Stimulated activated naive CD8-positive, alpha-beta T cell treated with anti-CD3 and anti-CD28 coated beads, Interleukin-15, amount 100 ng/mL, for 72 hours (primary cell): ENCODE measurements at places on chromosomes 5 and 9.

DNA sequence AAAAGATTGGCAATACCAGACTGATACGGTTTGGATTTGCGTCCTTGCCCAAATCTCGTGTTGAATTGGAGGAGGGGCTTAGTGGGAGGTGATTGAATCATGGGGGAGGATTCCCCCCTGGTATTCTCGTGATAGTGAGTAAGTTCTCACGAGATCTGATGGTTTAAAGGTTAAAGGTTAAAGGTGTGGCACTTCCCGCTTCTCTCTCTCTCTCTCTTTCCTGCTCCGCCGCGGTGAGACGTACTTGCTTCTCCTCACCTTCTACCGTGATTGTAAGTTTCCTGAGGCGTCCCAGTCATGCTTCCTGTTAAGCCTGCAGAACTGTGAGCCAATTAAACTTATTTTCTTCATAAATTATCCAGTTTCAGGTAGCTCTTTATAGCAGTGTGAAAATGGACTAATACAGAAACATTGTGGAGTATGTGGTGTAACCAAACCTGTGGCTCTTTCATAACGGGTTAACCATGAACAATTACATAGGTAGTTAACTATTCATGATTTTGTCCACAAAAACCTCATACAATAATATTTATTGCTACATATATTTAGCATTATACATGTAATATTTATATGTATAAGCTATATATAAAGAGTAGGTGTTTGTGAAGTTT, 107.5 kb downstream of the ANXA1 start:
- no peak for DNase-seq

DNA sequence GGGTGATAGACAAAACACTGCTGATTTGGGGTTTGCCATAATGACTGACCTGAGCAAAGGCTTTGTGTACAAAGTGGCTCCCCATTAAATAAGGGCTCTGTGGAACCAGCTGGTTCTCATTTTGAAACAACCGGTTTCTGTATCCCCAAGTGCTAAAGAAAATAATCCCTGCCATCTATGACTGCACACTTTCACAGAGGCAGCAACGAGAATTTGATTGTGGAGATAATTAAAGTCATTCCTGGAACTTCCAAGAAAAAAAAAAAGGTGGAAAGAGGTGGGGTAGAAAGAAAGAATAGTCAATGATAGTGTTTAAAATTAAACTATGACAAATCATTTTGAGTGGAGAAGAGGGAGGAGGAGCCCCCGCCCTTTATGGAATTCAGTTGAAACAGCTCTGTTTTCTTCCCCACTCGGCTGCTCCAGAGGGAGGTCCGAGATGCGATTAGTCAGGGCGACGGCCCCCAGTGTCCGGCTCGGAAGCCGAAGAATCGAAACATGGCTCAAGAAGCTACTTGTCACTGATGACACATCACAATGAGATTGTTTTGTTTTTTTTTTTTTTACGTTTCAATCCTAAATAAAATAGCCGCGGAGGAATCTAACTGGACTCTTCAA, 38.4 kb downstream of the EBF1 start:
- DNase-seq: no peak

DNA sequence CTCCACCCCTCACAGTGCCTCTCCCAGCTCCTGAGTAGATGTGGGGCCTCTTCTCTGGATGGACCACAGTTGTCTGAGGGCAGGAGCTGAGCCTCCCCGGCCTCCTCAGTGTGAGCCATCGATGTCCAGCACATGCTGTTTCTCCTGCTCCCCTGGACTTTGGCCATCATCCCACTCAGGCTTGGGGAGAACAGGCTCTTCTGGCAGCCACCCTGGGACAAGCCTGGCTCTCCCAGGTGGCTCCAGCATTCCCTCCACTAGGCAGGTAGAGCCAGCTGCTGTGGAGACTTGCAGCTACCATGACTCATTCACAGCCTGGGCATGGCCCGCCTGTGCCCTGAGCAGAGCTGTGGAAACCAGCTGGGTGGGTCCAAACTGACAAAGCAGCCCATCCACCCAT, 77.0 kb downstream of the CSNK1A1 start:
- no peak for DNase-seq

- no peak for DNase-seq
These were observed 38.8 kb upstream of the ANXA2R start for GRCh38 chr5:43078956-43079355.

- DNase-seq: no peak
These were observed 126.2 kb downstream of the SAXO1 start for GRCh38 chr9:18906656-18907395.
